ENCODE measurements at places on chromosomes 2 and 18.

DNA sequence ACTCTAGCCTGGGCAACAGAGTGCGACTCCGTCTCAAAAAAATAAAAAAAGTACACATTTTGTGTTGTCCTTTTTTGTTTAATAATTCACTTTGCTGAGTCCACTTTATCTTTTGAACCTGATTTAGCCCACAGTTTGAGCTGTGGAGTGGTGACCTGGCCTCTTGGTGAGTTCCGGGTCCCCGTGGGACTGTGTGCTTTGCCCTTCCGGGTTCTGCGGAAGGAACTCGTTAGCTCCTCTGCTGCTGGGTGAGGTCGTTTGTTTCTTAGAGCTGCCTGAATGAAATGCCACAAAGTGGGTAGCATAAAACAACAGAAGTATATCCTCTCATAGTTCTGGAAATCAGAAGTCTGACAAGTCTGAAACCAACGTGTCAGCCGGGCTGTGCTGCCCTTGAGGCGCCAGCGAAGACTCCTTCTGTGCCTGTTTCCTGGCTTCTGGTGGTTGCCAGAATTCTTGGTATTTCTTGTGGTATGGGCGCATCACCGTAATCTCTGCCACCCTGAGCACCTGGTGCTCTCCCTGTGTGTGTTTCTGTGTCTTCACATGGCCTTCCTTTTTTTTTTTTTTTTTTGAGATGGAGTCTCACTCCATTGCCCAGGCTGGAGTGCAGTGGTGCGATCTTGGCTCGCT lies 3.5 kb downstream of the EFHD1 start:
- no peak for DNase-seq

GRCh38 chr2:232534940-232535651 lies 4.4 kb upstream of the CHRNG start:
- DNase-seq = no peak

DNA sequence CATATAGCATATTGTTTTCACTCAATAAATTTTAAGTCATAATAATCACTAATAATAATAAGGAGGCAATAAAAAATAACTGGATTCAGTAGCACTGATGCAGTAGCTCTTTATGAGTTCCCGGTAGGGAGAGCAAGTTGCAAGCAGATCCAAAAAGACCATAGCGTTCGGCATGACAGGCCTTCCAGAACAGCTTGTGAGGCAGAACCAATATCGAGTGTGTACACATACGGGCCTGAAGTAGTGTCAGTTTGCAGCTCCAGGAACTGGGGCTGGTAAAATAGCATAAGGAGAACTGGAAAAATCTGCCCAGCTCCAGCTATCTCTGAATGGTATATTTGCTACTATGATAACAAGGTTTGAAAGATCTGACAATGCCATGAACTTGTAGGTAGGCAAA lies 1607.8 kb upstream of the PIK3C3 start:
- no peak for DNase-seq

DNA sequence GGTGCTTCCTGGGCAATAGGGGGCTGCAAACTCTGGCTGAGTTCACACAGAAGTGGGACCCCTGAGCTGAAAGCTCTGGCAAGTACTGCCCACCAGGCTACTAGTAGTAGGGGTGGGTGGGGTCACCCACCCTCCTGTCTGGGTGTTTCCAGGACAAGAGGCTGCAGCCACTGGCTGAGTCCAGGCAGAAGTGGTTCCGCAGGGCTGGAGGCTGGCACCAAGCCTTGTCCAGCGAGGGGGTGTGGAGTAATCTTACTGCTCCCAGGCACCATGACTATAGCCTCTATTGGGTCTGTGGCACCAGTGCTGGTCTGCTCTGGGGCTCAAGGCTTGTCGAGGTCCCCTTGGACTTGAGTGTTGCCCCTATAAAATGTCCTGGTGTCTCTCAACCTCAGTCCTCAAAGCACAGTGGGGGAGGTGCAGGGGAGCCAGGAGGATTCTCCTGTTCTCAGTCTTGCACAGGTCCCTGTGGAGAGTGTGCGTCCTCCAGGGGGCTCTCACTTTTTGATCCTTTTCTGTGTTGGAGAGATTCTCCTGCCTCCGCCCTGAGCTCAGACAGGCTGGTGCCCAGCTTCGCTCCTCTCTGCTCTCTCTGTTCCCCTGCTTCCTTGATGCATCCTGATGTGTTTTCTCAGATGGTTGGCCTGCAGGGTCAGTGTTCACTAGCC lies 48.1 kb downstream of the NUP35 start:
- DNase-seq = no peak

- DNase-seq = no peak
Measured at GRCh38 chr2:127392133-127392827, 4.5 kb upstream of the MAP3K2 start.
